ENCODE measurements at places on chromosomes 5 and 9. TPM values are rescaled to one million over a fixed set of nuclear protein-coding genes. Genes with fewer than 3 reads are reported as not detected.

The OMD gene
- total RNA-seq: 6.5 TPM

The NTNG2 gene
- total RNA-seq: 7.6 TPM

The TOR1A gene
- 35.5 TPM for total RNA-seq

The TMEM174 gene
- total RNA-seq: not detected

The MCTP1 gene
- total RNA-seq: 40.7 TPM

The NR4A3 gene
- 3.8 TPM for total RNA-seq

The KIF4B gene
- total RNA-seq: 0.17 TPM

The APBB3 gene
- 25.8 TPM for total RNA-seq

The DAPK1 gene
- total RNA-seq: 168 TPM

DNA sequence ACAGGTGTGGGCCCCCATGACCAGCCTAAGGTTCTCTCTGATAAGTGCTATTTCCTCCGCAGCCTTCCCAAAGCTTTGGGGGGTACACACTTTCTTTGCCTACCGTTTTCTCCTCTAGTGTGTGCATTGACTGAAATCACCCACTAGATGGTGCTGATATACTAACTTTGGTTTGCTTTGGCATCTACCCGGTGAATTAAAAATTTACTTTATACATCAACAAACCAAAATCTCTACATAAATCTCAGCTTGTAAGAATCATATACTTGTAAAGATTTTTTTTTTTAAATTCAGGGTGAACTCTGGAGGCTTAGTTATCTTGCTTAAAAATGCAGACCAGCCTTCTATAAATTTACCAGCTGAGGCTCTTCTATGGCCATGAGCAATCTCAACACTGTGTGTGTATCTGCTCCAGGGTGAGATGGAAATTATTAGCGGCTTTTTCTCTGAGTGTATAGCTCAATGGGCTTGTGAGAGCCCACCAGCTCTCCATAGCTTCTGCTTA, 475.7 kb upstream of the TNC start:
- DNase-seq: no peak

- no peak for DNase-seq
Measured at GRCh38 chr5:7529880-7530279, 133.9 kb downstream of the ADCY2 start.

DNA sequence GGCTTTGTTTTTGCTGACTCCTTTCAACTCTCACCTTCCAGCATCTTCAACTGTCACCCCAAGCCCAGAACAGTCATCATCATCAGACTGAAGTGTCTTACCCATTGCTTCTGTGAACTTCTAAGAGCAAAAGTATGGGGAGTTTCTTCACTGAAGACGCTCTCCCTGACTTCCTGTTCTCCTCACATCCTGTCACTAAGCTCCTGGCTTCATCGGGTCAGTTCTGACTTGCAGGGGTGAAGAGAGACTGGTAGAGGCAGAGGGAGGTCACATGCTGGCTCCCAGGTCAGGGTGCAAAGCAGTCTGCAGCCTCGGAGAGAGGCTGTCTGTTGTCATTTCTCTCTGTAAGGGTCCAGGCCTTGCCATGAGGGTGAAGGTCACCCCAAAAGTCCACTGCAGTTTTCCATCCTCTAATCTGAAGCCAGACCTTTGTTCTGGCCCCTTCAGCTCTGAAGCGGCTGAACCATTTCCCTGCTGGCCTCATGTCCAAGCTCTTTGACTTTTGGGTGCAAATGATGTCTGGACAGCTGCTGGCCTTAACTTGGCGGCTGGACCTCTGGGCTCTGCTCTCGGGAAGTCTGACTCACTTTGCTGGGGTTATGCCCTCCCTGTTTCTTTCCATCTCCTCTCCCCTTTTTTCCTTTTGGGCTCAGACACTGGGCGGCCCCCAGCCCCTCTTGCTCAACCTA, 305.0 kb downstream of the RAB3C start:
- no peak for DNase-seq

GRCh38 chr5:15290953-15291352, 209.0 kb upstream of the FBXL7 start:
- DNase-seq: no peak

- DNase-seq: no peak
Measured at GRCh38 chr5:141788296-141788970, 89.8 kb downstream of the PCDH1 start.

DNA sequence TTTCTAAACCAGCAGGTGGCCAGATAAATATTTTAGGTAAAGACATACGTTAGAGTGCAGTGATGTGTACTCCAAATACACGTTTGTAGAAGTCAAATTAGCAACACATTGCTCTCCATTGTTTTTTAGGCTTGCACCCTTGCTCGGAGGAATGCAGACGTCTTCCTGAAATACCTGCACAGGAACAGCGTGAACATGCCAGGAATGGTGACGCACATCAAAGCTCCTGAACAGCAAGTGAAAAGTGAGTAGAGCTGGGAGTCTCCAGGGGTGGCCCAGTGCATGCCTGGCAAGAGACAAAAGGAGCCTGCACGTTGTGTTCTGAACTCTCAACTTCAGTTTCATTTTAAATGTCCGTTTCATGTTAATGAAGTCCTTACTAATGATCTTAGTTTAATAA, 207.5 kb upstream of the OTULINL start:
- no peak for DNase-seq

DNA sequence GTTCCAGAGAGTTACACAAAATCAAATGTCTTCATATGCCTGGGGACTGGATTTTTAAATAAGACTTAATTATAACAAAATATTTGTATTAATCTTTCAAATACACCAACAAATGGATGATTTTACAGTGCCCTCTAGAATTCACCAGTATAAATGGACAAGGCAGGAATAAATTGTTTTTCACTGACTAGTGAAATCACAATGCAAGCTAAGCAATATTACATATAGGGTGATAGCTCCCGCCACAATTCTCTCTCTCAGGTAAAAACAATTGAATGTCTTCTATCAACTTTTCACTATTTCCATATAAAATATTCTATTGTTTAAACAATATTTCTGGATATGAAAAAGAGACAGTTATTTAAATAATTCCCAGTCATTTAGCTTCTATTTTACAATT, 8.0 kb upstream of the CCDC112 start:
- DNase-seq: no peak

DNA sequence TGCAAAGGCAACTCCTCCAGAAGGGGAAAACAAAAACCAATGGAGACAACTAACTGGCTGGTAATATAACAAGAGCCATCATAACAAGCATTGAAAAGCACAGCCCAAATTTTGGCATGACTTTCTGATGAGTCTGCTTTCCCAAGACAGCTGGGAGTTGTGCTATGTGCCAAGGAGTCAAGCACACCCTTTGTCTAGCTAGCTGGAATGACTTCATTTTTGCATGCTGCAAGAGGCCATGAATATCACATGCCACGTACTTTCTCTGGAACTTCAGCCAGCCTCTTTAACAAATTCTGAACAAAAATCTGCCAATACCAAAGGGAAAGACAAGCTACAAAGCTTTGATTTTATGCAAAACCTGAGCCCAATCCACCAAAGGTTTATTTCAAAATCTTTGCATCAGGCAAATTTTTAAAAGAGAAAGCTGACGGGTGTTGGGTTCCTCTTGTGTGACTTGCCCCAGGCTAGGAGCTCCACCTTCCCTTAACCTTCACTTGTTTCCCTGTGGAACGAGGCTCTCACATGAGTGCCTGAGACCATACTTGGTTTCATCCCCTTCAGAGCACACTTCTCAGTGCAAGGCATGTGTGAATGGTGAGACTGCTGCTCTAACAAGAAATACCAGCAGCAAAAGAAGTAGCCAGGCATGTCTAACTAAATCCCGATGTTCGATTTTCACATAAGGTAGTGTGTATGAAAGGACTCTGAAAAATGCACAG, 47.3 kb downstream of the S1PR3 start:
- no peak for DNase-seq

DNA sequence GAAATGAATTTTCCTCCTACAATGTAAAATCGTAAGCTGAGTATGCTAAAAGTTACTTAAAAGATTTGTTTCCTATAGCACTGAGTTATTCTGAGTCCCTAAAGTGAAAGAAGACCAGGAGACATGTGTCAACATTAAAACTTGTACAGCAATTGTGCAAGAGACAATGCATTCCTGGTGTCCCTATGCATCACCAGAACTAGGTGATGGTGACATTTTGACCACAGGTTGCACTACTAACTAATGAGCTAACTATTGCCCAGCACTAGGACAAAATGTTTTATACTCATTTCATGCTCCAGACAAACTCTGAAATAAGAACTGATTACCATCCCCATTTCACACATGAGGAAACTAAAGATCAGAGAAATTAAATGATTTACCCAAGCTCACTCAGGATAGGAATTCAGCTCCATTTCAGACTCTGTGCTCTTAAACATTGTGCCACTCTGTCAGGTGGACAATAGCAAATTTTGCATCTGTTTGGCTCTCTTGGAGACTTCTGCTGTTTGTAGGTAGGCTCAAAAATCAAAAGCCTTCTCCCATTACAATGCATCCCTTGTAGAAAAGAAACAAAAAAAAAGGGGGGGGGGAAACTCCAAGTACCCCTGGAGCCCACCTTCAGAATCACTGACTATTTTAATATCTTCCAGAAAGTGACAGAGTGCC, 269.2 kb downstream of the ACTL7B start:
- DNase-seq: no peak

DNA sequence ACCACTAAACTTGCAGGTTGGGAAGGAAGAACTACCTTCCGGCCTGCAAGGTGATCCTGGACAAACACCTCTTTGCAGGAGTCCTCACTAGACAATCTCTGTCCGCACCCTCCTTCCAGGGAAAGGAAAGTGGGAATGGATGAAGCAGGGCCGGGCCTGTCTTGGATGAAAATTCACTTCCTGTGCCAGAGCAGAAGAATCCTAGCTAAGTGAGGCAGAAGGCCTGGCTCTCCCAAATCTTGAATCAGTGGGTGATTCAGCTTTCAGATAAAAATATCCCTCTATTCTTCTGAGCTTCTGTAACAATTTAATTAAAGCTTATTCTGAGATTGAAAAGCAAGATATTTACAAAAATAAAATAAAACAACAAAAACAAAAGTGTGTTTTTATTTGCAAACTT, 281.9 kb upstream of the TLE4 start:
- DNase-seq: no peak

GRCh38 chr9:97548819-97549540, 47.5 kb downstream of the TMOD1 start:
- DNase-seq: no peak

DNA sequence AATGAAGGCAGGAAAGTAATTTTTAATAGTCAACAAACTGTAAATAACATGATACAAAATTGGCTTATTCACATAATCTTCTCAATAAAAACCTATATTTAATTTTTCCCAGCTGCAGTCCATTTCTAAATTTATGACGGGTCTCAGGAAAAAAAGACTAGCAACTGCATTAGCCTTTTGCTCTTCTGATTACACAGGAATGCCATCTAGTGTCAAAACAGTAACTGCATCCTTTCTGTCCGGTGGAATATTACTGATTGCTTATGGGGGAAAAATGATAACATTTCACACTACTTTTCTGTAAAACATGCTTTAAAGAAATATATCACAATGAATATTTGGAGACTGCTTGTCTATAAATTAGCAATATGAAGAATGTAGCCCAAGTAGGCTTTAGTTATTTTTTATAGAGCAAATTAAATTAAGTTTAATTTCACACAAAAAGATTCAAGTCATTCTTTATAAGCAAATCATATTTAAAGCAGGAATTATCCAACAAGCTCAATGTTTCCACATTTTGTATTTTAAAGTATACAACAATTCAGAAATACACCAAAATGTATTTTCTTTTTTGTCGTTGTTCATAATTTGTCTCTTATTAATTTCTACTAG, 534.7 kb downstream of the CDH10 start:
- DNase-seq: no peak

DNA sequence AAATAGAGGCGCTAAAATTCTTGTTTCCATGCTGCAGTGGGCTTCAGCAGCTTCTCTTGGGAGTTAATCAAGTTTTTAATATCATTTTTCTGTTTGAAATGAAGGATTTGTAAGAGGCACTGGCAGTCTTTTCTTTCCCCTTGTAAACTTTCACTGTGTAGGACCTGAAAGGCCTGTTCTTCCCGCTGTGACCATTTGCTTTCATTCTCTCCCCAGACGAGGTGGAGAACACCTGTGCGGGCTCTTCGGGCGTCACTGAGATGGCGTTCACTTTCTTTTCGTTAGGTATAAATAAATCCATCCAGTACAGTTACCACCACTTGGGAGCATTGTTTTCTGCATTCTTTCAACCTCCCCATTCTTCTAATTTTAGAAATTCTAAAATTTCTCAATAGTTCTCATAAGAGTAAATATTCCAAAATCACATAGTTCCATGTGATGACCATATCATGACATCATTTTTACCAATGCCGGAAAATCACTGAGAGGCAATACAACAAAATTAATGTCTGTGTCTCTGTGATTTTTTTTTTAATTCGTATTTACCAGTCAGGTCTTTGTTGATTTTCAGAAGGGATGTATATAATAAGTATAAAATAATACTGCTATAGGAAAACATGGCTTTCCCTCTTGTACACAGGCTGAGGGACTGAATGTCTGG, 131.7 kb upstream of the ICE1 start:
- DNase-seq: no peak

All from upper lobe of right lung (tissue), 1 donor.